ENCODE measurements at places on chromosomes 3 and 15.

DNA sequence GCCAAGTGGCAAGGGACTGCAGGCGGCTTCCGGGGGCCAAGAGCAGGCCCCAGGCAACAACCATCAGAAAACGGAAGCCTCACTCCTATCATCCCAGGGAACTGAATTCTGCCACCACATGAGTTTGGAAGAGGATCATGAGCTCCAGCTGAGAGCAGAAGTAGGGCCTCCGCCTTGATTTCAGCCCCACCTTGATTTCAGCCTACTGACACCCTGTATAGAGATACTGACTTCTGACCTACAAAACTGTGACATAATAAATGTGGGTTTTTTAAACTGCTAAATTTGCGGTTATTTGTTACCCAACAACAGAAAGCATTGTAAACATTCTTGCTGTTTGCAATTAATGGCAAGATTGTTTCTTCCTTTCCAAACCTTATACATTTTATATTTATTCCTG, 21.6 kb upstream of the RARRES1 start:
- DNase-seq, result no peak

DNA sequence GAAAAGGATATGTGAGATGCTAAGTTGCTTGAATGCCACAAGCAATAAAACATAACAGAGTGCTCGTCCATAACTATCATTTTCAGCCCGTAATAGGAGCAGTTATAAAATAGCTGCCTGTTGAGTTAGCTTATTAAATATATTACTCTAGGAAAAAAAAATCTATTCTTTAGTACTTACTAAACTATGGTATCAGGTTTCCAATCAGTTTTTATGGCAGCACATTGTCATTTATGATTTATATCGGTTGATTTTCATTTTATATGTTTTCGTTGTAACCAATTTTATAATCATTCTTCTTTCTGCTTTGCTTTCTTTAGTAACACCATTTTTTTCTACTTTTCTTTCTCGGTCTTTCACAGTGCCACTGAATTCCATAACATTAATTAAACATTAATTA, 51.9 kb downstream of the SEMA6D start:
- DNase-seq, result no peak

DNA sequence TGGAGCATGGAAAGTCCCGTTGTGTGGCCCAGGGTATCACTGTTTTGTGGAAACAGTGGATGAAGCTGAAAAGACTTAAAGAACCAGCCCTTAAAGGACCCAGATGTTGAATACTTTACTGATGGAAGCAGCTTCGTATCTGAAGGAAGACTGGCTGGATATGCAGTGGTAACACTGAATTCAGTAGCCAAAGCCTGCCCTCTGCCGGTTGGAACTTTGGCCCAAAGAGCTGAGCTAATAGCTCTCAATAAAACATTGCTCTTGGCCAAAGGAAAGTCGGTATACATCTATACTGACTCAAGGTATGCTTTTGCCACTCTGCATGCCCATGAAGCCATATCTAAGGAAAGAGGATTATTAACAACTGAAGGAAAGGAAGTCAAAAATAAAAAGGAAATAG, 885.4 kb downstream of the PDCD6IP start:
- DNase-seq, result peak; percentile 6

- no peak for DNase-seq
Observed at GRCh38 chr15:70783041-70783440, 19.7 kb upstream of the UACA start.

GRCh38 chr3:63588895-63589294, 63.6 kb upstream of the SNTN start:
- DNase-seq, result no peak

- DNase-seq, result no peak
Observed at GRCh38 chr3:3127432-3128010, 781 bp downstream of the TRNT1 start.

- no peak for DNase-seq
Observed at GRCh38 chr3:37918627-37919026, 56.9 kb downstream of the CTDSPL start.

- DNase-seq, result no peak
Observed at GRCh38 chr15:65420975-65421359, 1.8 kb downstream of the IGDCC4 start.

- no peak for DNase-seq
Observed at GRCh38 chr15:79282371-79283251, at the start of gene ANKRD34C. TSS of gene ANKRD34C (plus strand) at chr15:79282722. CDS start at chr15:79293285, 10,563 bp downstream.

GRCh38 chr3:102449341-102449740, 14.5 kb downstream of the ZPLD1 start:
- DNase-seq, result no peak

GRCh38 chr15:41990691-41991090, 18.3 kb upstream of the EHD4 start:
- no peak for DNase-seq

- no peak for DNase-seq
Observed at GRCh38 chr3:4416961-4417360, 50.1 kb downstream of the SUMF1 start.

DNA sequence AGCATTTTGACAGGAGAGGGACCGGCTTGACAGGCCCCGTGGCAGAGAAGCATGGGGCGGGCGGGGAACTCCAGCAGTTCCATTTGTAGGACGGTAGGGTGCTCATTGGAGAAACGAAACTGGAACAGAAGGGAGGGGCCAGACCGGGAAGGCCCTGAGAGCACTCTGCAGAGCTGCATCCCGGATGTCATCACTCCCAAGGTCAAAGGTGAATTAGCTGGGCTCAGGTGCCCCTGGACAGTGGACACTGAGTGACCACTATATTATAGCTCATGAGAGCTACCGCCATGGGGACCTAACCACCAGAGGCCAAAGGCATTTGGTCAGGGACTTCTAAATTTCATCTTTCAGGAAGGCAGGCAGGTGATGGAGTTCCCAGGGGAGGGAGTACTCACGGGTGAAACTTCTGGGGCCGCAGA, 7.3 kb downstream of the CSRNP1 start:
- no peak for DNase-seq

DNA sequence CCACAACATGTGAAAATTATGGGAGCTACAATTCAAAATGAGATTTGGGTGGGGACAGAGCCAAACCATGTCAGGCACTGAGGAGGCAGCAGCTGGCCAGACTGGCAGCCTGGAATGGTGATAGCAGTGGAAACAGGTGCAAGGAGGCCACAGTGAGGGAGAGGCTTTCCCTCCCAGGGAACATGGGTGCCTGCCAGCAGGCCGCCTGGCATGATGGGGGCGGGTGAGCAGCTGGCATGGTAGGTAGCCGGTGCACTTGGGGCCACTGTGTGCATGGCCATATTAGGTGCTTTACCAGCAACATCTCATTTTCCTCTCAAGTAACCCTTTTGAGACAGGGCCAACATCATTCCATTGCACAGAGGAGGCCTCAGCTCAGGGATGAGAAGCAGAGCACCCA, 18.3 kb upstream of the MRPS22 start:
- no peak for DNase-seq
